ENCODE measurements at places on chromosomes 3 and 15.

- DNase-seq = no peak
These were observed 384.0 kb upstream of the TGFBR2 start for GRCh38 chr3:30222441-30222840.

DNA sequence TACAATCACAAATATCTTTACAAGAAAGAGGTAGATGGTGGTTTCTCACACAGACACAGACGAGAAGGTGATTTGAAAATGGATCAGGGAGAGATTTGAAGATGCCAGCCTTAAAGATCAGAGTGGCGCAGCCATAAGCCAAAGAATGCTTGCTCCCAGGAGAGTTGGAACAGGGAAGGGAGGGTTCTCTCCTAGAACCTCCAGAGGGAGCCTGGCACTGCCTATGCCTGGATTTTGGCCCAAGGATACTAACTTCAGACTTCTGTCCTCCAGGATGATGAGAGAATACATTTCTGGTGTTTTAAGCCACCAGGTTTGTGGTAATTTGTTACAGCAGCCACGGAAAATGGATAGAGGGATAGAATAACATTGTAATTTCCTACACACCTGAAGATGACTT lies 279.1 kb downstream of the FAM43A start:
- DNase-seq = no peak

GRCh38 chr3:8492744-8493511 lies 8.7 kb upstream of the LMCD1 start:
- no peak for DNase-seq

DNA sequence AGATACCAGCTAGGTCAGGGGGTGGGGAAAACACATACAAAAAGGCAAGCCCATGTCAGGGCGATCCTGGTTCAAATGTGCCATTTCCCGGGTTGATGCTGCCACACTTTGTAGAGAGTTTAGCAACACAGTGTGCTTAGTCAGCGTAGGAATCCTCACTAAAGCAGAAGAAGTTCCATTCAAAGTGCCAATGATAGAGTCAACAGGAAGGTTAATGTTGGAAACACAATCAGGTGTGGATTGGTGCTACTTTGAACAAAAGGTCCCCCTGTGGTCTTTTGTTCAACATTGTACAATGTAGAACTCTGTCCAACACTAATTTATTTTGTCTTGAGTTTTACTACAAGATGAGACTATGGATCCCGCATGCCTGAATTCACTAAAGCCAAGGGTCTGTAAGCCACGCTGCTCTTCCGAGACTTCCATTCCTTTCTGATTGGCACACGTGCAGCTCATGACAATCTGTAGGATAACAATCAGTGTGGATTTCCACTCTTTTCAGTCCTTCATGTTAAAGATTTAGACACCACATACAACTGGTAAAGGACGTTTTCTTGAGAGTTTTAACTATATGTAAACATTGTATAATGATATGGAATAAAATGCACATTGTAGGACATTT lies 28.9 kb downstream of the TPM1 start:
- DNase-seq = no peak

GRCh38 chr3:120429921-120430361 lies 20.9 kb downstream of the FSTL1 start:
- DNase-seq = no peak

DNA sequence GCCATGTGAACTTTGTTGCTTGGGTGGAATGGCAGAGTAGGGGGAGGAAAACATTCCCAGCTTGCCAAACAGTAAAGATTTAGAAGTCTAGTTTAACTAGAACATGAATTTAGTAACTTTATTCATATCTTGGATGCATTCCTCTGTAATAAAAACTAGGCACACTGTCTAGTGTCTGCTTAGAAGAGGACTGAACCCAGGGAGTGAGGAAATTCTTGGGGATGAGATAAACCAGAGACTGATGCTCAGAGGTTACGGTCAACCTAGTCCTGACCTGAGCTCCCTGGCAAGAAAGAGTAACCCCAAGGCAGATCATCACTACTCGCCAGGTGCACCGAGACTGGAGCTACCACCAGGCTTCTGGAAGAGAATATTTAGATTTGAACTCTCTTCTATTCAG lies 58.2 kb downstream of the SNRK start:
- no peak for DNase-seq

DNA sequence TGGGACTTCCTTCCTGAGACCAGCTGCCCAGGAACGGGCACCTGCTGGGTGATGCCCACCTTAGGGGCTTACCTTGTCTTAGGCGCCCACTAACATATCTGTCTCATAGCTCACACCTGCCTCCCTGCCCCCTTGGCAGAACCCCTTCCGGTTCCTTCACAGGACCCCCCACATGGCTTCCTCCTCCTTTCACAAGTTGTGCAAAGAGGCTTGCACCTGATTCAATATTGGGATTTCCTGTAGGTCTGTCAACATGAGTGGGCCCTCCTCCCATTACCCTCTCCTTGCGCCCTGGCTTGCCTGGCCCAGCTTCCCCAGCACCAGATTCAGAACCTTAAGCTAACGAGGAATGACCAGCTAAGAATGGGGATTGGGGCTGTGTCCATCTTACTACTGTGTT lies 633 bp downstream of the THPO start:
- no peak for DNase-seq

- DNase-seq = no peak
These were observed 53.3 kb downstream of the ITGB5 start for GRCh38 chr3:124833710-124834332.

GRCh38 chr15:98896002-98896721 lies 111.4 kb downstream of the PGPEP1L start:
- no peak for DNase-seq

DNA sequence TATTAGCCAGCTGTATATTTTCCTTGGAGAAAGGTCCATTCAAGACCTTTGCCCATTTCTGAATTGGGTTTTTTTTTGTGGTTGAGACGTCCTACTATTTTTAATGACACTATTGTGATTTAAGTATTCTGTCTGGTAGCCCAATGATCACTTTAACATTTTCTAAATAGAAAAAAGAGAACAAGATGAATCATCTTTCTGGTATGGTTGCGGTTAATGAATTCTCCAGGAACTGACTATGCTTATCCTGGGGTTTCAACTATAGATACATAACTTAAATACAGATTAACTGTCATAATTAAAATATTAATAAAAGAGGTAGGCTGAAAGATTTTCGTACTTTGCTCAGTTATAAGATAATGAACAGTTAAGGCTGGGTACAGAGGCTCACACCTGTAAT lies 51.9 kb downstream of the PBRM1 start:
- DNase-seq = no peak

DNA sequence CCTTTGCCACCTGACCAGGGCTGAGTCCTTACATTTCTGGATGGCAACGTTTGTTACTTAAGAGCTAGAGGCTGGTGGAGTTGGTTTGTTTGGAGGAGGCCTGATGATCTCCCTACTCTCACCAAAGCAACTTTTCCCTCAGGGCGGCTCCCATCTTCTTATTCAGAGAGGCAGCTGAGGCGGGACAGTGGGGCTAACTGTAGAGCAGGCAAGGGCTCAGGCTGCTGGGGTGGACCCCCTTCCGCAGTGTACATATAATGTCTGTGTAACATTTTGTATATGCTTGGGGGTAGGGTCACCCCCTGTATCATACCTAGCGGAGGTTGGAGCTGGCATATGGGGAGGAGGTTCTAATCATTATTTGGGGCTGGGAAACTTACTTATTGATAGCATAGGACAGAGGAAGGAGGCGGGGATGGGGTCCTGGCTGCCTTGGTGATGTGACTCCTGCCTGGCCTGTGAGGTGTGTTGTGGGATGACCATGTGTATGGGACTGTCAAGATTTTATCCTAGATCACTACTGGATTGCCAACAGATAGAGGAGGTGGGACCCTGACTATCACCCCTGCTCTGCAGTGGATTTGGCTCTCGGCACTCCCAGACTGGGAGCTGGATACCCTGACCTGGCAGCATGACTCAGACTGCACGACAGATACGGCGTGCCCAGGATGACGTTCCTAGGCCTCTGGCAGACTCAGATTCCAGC lies 52.5 kb upstream of the UBE2Q2 start:
- DNase-seq = no peak

- no peak for DNase-seq
These were observed 41.4 kb upstream of the VEPH1 start for GRCh38 chr3:157544501-157545130.

Measured in H54 (cell line).